ENCODE measurements at places on chromosomes 7 and 10.
A peak's percentile ranks its signal among the peaks of the same experiment; 100 is the strongest.

DNA sequence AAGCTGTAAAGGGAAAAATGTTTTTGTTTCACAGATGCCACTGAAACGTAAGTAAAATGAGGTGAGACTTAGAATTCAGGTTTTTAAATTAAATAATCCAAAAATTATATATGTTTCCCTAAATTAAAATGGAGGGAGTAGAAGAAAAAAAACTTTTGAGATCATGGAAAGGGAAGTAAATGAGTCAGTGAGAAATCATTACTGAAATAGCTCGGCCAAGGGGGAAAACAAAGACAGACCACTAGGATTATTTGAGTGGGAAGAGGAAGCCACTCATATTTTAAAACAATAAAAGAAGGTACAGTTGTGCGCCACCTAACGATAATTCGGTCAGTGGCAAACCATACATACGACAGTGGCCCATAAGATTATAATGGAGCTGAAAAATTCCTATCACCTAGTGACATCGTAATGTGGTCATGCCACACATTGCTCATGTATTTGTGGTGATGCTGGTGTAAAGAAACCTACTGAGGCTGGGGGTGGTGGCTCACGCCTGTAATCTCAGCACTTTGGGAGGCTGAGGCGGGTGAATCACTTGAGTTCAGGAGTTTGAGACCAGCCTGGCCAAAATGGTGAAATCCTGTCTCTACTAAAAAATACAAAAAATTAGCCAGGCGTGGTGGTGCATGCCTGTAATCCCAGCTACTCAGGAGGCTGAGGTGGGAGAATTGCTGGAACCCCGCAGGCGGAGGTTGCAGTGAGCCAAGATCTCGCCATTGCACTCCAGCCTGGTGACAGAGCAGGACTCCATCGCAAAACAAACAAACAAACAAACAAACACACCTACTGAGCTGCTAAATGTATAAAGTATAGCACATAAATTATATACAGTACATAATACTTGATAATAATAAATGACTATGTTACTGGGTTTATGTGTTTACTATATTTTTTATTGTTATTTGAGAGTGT lies 64.7 kb downstream of the MKX start:
- DNase-seq, result no peak

DNA sequence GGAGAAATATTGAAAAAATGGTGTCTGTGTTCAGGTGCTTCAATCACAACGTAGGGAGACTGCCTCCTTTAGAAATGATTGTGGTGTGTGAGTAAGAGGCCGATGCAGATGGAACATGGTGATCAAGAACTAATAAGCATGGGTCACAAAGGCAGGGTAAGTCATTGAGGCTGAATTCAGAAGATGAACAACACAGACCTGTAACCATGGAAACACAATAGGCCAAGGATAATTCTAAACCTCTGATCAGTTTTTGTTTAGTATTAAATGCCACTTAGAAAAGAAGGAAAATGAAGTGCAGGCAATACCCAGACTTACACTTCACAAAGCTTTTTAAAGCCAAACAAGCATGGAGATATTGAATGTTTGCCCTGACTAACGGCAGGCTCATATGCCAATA lies 32.8 kb upstream of the TAS2R16 start:
- no peak for DNase-seq

DNA sequence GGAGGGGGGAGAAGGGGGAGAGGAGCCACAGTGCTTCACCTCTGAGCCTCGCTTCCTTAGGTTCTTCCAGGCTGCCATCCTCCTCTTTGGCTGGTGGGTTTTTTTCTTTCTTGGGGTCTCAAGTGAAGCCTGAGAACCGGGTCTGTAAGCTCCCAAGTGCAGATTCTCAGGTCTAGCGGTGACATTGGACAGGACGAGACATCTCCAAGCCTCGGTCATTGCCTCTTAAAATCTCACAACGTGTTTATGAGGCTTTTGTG lies 817 bp upstream of the IL15RA start:
- DNase-seq, result no peak

- DNase-seq, result peak; percentile 68
Measured at GRCh38 chr7:2680792-2681490, 7.1 kb upstream of the AMZ1 start.

DNA sequence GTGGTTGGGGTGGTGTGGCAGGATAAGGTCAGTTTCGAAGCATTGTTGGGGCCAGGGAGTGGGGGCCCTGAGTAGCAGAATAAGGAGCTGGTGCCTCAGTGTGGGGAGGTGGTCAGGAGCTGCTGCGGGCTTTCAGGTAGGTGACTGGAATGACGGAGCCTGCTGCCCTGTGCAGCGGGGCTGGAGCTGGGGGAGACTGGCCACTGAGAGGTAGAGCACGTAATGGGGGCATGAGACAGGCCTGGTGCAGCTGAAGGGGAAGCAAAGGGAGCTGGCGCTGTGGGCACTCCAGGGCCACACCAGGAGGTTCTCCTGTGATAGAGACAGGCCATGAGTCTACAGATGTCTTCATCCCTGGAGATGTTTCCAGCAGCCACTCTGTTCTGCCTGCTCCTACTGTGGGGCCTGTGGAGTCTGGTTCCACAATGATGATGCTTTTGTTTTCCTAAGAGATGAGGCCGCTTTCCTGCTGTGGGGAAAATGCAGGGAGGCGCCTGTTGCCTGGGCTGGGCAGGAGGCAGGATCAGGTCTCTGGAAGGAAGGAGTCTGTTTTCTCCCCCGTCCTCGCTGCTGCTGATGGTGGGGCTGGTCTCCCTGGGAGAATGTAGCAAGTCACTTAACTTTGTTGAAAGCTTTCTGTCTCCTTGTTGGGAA lies 31.1 kb downstream of the NUB1 start:
- DNase-seq, result no peak

- no peak for DNase-seq
Measured at GRCh38 chr7:106493041-106493731, 167.8 kb downstream of the CCDC71L start.

DNA sequence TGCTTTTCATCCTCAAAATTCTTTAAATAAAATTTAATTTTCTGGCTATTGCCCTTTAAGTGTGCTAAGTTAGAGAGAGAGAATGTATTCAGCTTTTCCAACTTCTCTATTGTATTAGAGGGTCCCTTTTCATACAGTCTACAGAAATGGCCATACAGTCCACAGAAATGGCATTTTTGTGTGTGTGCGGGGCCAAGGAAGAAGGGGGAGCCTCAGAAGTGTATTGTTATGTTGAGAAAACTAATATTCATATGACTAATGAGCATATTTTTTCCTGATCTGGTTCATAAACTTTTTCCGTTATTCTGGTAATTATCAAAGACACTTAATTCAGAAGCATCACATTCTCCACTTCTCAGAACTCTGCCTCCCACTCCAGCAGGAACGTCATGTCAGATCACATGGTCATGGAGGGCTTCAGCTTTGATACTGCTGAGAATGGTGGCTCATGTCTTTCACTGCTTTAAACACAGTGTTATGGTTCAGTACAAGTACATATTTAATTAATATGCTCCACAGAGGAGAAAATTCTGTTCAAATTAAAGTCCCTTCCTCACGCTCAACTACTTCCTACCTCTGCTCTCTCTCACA lies 37.1 kb downstream of the ELMO1 start:
- DNase-seq, result peak; percentile 45

- no peak for DNase-seq
Measured at GRCh38 chr7:15158141-15158810, 255.7 kb upstream of the DGKB start.

DNA sequence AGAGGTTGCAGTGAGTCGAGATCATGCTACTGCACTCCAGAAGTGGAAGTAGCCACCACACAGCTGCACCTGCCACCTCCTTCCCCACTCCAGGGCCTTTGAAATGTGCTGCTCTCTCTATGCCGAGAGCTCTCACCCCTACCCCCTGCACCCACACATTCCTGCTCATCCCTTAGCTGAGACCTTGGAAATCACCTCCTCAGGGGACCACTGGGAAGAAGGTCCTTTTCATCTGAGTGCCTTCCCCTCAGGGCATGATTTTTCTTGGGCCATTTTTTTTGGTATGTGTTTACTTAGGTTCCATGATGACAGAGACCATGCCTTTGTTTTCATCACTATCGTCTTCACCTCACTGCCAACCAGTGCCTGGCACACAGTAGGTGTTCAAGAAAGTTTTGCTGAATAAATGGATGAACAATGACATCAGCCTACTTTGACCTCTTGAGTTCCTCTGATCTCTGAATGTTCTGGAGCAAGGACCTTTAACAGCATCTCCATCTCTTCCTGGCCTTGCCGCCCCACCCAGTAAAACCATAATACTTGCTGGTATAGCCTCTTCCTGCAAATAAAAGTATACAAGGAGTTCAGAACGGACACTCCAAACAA lies 166.6 kb upstream of the KLF14 start:
- no peak for DNase-seq

GRCh38 chr10:102246261-102246660 lies 929 bp downstream of the GBF1 start:
- no peak for DNase-seq

GRCh38 chr7:29202651-29203069 lies 8.1 kb downstream of the CHN2 start:
- DNase-seq, result no peak

DNA sequence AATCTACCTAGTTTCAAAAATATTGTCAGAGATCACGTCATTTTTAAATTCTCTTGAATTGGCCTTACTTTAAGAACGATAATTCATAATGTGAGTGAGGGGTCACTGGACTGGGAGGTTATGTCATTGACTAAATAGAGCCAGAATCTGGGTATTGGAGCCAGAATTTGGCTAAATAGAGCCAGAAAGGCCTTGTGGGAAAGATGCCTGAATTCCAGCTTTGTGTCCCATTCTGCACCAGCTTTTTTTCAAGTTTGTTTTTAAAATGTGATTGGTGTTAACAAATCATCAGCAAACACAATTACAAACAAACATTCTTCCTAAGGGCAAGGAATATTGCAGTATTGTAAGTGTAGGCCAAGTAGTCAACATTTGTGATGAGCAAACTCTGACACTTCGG lies 233.2 kb upstream of the PRKCQ start:
- DNase-seq, result no peak

- DNase-seq, result no peak
Measured at GRCh38 chr7:85135977-85136376, 50.9 kb downstream of the SEMA3D start.

DNA sequence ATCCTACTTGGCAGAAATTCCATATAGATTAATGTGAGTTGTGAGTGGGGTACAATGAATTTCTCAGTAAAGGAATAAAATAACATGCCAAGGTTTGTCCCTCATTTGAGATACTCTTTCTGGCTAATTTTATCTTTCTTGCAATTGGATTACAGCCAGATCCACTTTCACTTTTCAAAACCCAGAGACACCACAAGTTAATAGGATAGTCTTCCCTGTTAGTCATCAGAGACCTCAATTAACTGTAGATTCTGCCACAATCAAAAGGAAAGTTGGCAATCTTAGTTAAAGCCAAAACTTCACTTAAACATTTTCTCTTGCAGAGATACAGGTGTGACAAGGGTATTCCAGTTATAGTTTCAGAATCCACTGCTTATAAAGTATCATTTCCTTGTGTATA lies 91.4 kb upstream of the PHYHIPL start:
- DNase-seq, result no peak

- DNase-seq, result no peak
Measured at GRCh38 chr7:760006-760405, 32.9 kb upstream of the PRKAR1B start.

DNA sequence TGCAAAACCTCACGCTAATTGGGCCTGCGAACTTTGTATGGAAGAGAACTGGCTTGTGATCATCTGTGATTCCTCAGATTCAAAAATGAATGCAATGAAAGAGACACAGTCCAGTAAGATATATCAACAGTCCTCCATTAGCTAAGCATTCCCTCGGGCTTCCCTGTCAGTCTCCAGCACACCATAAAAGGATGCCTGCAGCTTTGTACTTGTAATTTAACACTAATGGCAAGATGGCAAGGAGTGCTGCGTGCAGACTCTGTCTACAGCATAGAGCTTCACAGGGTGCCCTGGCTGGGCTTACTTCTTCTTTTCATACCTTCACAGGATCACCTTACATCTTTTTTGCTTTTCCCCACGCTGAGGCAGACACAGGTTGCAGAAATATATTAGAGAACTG lies 200.0 kb downstream of the GFRA1 start:
- no peak for DNase-seq

DNA sequence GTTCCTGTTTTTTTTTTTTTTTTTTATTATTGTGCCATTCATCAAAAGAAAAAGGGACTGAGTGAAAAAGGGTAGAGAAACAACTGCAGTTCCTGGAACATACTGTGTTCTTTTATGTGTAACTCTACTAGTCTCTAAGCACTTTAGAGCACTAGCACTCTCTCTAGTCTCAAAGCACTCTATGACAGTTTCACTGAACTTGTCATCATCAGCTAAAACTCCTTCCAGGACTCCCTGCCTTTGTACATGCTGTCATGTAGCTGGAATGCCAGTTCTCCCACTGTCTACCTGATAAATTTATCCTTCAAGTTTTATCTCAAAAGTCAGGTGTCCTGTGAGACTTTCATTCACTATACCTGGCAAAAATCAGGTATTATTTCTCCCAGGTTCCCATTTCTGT lies 146.1 kb downstream of the RNF133 start:
- no peak for DNase-seq

DNA sequence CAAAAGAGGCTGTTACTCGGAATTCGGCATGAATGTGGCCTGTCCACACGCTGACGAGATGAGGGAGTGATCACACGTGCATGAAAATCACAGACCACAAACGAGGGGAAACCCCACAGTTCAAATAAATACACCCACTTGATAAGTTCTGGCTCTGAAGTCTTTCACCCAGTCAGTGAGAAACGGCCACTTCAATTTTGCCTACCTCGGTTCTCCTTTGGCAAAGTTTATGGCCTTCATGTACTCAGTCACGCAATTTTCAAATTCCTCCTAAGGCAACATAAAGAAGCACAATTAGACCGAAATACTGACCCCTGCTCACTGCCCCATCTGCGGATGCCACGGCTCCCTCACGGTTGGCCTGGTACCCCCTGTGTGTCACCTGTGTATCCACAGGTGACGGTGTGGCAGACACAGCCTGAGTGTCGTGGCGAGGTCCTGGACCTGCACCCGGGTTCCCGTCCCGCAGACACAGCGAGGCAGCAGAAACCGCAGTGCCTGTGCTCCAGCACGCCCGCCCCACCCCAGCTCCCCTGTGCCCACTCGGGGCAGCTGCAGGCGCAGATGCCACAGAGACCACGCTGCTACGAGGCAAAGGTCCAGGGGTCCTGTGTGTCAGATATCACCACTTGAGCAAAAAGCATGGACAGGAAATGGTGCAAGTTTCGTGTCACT lies 1.4 kb downstream of the CFAP46 start:
- no peak for DNase-seq

- DNase-seq, result no peak
Measured at GRCh38 chr7:27119412-27119911, 11.1 kb downstream of the HOXA4 start.

GRCh38 chr7:137704723-137705122 lies 142.1 kb downstream of the DGKI start:
- DNase-seq, result no peak

DNA sequence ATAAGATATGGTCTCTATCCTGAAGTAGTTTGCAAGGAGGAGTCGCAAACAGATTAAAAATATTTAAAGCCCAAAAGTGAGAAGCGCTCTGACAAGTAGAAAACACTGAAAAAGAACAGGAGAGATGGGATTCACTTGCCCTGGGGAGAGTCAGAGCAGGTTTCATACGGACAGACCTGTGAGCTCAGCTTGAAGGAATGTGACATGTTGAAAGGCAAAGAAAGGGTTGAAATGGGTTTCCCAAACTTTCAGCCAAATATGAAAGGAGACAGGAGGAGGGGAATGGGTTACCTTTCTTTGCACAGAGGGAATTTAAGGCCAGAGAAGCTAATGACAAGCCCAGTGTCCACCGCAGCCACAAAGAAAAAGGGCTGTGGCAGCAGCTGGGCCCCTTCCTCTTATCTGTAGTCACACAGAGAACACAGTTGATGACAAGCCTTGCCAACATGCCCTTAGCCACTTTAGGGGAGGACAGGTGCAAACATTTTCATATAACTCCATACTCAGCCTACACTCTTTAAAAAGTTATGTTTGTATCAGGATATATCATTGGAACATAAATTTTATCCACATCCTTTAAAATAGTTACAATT lies 14.9 kb downstream of the HOXA1 start:
- DNase-seq, result no peak
